ENCODE measurements at places on chromosomes 6 and 20. TPM values are rescaled to one million over a fixed set of nuclear protein-coding genes. Genes with fewer than 3 reads are reported as not detected.

Gene OGFRL1
- total RNA-seq: 5.7 TPM

Gene TRAPPC3L
- not detected for total RNA-seq

Gene HLA-DQA2
- total RNA-seq: not detected

Gene NOL7
- 85.4 TPM for total RNA-seq

Gene NEDD9
- 36.2 TPM for total RNA-seq

Gene HRH3
- total RNA-seq: not detected

Gene SFTA2
- total RNA-seq: 6.6 TPM

Gene ADTRP
- 5.2 TPM for total RNA-seq

Gene BPIFB4
- not detected for total RNA-seq

Gene TFEB
- 3.8 TPM for total RNA-seq

Gene SIRPB2
- total RNA-seq: not detected

Gene INSM1
- total RNA-seq: not detected

DNA sequence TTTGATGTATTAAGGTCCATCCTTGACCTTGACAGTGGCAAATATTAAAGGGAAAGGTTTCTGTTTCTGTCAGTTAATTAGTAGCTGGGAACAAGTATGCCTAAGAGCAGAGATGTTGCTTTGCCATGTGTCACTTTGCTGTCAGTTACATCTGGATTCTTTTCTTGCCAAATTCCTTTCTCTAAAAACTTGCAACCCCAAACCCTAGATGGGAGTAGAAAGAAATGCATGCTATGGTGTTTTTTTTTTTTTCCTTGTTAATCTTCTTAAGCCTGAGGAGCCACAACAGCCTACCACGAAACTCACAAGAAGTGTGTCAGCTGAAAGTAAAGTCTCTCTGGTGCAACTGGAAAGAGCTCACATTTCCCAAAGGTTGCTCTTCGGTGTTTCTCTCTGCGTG is 18.0 kb upstream of the CLDN20 start:
- no peak for DNase-seq

- DNase-seq: no peak
These were observed 112.2 kb downstream of the MTFR2 start for GRCh38 chr6:136137739-136138402.

- DNase-seq: peak; percentile 56
These were observed 11.5 kb upstream of the CDKN1A start for GRCh38 chr6:36666826-36667591.

GRCh38 chr6:165782812-165783211 is 119.8 kb upstream of the PDE10A start:
- no peak for DNase-seq

- DNase-seq: no peak
These were observed 8.5 kb downstream of the HLA-DMB start for GRCh38 chr6:32932132-32932868.

GRCh38 chr20:48803176-48804053 is 24.4 kb downstream of the PREX1 start:
- no peak for DNase-seq

GRCh38 chr20:56985066-56985685 is 281.3 kb downstream of the BMP7 start:
- DNase-seq: no peak

- DNase-seq: no peak
These were observed 19.6 kb downstream of the MARCKS start for GRCh38 chr6:113876695-113877094.

- no peak for DNase-seq
These were observed 18.4 kb upstream of the ULBP3 start for GRCh38 chr6:150087336-150087735.

DNA sequence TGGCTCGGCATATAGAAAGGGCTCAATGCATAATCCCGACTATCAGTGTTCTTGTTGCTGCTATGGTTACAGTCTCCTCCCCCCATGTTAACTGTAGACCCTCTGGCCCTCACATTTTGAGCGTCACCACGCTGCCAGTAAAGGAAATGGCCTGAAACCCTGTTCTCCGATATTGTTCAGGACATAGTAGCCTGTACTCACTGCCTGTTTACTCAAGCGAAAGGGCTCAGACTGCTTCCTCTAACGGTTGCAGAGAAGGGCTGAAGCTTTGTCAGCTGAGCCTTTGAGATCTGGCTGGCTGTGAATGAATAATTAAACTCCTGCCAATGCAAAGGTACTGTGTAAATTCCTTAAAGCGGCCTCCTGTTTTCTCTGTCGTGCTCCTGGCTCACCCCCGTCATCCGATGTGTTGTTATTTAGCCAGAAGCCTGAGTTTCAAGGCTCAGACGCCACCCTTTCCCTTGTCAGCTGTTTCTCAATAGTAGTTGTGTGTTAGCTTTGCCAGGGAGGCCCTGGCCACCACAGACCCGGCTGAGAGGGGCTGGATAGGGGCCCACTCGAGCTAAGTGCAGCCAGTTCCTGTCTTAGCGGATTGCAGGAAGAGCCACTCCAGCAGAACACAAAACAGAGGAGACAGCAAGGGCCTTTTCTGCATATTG is 31.2 kb upstream of the RALGAPA2 start:
- no peak for DNase-seq

GRCh38 chr6:15491986-15492269 is 170.9 kb downstream of the DTNBP1 start:
- DNase-seq: no peak

DNA sequence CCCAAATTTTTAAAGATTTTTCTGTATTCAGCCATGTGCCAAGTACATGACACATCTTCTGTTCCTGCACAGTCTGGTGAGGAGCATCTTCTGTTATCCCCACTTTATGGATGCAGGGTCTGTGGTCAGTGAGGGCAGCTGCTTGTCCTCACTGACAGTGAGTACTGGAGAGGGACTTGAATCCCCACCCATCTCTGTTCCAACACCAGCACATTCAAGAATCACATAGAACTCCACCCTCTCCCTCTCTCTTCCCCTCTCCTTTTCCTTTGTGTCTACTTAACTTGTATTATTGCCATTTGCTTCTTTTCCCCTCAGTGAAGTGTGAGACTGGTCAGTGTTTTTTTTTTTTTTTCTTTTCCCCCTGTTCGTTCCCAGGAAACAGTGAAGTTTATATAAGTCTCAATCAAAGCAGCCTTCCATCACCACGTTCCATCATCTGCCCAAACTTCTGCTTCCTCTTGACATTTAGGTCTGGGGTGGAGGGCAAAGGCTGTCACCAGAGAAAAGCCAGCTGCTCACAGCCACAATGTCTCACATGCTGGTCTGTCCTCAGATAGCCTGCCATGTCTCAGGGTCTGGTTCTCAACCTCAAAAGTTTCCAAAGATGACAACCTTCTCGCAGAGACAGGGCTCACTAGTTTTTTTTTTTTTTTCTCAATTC is 110.0 kb upstream of the SSTR4 start:
- no peak for DNase-seq

- no peak for DNase-seq
These were observed 36.9 kb downstream of the ARHGAP18 start for GRCh38 chr6:129672881-129673631.

DNA sequence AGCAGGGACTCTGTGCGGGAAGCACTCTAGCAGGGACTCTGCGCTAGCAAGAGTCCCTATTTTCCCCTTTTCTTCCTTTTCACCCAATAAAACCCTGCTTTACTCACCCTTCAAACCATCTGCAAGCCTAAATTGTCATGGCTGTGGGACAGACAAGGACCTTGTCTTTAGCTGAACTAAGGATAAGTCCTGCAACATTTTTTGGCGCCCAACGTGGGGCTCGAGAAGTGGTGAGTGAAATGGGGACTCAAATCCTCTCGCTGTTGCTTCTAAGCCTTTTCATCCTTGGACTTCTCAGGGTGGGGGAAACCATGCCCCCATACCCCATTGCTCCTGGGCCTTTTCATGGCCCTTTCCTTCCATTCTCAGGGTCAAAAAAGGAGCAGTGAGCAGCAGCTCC is 46.4 kb downstream of the IMPG1 start:
- DNase-seq: no peak

DNA sequence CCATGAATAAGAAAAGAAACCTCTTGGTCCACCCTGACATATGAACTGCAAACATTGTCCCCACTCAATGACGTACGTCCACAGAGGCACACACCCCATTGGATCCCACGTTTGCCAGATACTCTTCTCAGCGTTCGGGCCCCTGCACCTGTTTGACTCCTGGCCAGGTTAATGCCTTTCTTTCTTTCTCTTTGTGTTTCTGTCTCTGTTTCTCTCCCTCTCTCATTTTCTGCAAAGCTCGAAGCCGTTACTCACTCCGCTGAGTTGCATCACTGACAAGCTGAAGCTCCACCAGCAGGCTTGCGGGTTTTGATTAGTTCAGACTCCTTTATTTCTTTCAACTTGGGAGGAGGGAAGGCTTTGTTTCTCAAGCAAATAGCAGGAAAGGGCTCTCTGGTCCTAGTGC is 135.5 kb upstream of the SUPT3H start:
- no peak for DNase-seq

- DNase-seq: no peak
These were observed 637 bp downstream of the TRPC4AP start for GRCh38 chr20:35091816-35092523.

DNA sequence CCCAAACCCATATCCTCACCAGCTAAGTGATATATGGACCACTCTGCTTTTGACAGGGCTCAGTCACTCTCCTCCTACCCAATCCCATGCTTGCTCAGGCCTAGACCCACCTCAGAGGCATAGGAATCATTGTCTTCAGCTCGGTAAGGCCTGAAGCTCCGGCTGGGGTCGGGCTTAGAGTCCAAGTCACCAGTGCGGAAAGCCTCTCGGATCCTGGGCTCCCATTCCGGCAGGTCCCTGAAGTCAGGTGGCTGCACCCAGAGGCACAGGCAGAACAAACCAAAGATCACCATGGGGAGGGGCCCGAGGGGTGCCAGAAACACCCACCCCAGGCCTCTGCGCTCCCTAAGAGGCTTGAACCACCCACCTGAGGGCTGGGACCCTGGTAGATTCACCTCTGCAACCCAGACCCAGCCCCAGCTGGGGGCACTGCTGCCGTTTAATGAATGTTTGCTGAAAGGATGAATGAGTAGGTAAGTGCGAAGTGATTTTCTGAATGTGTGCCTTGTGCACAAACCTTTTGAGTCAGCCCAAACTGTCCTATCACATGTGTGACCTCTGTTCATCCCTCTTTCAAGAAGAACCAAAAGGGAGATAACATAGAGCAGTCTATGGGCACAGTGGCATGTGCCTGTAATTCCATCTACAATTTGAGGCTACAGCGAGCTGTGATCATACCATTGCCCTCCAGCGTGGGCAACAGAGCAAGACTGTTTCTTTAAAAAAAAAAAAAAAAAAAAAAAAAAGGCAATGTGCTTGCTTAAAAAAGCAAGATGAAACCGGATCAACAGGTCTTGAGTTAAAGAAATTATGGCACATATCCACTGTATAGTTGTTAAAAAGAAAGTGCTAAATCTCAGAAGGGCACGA is 39.3 kb upstream of the DSN1 start:
- DNase-seq: no peak

DNA sequence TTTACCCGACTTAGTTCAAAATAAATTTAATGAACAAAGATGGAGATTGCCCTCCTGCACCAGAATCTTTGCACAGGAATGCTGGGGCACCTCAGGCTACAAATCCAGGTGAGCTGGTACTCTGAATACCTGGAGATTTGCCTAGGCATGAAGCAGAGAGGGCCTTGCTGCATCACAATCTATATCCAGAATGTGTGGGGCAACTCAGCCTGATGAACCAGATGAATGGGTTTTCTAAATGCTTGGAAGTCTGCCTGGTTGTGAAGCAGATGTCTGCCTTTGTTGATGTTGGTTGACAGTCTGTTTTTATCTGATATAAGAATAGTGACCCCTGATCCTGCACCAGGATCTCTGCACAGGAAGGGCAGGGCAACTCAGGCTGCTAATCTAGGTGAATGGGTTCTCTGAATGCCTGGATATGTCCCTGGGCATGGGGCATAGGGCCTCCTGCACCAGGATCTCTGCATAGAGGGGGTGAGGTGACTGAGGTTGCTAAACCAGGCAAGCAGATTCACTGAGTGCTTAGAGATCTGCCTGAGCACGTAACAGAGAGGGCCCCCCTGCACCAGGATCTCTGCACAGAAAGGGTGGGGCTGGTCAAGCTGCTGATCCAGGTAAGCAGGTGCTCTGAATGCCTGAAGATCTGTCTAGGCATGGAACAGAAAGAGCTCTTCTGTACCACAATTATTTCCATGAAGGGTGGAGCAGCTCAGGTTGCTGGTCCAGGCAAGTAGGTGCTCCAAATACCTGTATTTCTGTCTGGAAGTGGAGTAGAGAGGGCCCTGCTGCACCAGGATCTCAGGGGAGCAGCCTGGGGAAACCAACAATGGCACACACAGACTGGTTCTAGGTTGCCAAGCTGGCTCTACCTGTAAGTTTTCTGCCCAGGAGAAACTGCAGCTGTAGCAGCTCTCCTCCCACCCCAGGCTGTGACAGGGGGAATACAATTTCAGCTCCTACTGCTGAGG is 437.5 kb downstream of the MMUT start:
- no peak for DNase-seq

DNA sequence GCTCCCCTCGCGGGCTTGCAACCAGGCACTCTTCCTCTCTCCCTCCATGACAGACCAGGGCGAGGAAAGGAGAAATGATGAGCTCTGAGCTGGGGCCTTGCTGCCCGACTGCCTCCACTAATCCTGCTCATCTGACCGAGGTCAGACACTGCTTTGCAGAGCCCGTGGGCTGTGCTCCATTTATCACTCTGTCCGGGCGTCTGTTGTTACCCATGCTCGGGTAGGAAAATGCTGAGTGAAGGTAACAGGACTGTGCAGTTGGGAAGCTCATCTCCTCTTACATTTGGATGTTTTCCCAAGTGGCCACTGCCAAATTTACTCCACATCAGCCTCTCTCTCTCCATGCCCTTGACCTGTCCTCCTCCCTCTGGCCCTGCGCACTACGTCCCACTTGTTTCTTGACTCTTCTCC is 14.6 kb downstream of the RPS6KA2 start:
- no peak for DNase-seq

- no peak for DNase-seq
These were observed 82.8 kb downstream of the SLC23A2 start for GRCh38 chr20:4918473-4918872.

- no peak for DNase-seq
These were observed 32.2 kb upstream of the ARFGEF2 start for GRCh38 chr20:48889140-48889790.

DNA sequence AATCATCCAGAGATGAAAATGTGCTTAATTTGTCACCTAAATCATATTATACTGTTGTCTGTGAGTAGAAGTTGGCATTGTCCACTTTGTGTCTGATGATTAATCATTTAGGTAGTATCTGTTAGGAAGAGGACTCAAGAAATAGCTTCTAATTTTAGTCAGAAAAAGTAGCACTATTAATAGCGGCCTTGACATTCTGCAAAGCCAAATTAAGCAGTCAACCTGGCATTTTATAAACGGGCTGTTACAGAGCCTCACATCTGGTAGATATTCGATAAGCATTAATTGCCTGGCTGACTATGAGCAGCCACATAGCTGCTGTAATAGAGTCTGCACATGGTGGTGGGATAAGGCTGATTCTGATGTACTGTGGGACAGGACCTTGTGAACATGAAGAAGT is 99.5 kb downstream of the KLHL32 start:
- DNase-seq: no peak

GRCh38 chr6:14670806-14671205 is 553.2 kb downstream of the CD83 start:
- no peak for DNase-seq

DNA sequence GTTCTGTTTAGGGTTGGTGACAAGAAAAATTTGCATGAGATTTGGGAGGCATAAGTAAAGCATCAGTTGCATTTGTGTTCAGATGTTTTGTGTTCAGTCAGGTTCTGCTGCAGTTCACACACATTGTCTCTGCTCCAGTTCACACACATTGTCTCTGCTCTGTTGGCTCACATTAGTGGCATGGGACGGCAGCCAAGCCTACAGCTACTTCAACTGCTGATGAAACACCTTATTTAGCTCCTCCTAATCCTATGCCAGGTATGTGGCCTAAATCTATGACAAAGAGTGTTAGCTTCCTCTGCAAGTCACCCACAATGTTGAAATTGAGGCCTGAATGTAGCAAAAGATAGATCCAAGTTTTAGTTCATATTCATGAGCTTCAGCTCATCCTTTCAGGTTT is 278.1 kb upstream of the SYNCRIP start:
- no peak for DNase-seq
